Activated CD8-positive, alpha-beta memory T cell treated with anti-CD3 and anti-CD28 coated beads, Interleukin-2, amount 50 U/mL, for 48 hours (primary cell): ENCODE measurements at places on chromosomes 4 and X.

DNA sequence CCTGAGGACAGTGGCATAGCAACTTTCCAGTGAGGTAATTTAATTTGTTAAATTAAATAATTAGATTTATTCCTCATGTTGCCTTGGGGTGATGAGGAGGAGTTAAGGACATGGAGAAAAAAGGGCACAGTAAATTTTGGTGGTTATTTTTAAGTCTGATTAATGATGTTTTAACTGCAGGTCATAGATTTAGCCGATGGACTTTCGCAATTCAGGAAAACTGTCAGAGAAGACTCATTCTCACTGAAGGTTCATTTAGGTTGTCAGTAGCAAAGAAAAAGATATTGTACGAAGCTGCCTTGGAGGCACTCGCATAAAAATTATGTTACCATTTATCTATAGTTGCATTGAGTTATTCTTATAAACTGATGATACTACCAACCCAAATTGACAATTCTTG, 164.2 kb upstream of the PITX2 start:
- DNase-seq, result no peak

- no peak for DNase-seq
Observed at GRCh38 chrX:19609541-19609940, 94.2 kb upstream of the MAP3K15 start.

GRCh38 chrX:78957049-78957767, 12.0 kb downstream of the P2RY10 start:
- DNase-seq, result no peak

- DNase-seq, result no peak
Observed at GRCh38 chr4:174592985-174593335, 70.7 kb upstream of the HPGD start.

DNA sequence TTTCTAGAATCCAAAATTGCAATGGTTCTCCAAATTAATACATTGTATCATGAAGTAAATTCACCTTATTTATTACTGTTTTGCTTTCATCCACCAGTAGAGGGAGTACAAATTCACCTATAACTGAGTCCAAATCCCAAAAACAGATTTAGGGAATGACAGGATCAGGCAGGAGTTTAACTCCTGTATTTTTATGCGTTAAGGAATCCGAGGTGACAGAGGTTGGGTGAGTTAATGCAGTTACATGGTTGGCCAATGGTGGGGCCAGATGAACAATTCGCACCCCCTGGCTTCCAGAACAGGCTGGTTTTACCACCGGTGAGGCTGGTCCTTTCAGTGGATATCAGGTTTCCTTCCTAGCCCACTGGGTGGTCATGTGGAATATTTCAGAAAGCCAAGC, 82.4 kb downstream of the MTNR1A start:
- DNase-seq, result no peak

GRCh38 chrX:134688839-134689238, 30.6 kb upstream of the PLAC1 start:
- DNase-seq, result no peak

DNA sequence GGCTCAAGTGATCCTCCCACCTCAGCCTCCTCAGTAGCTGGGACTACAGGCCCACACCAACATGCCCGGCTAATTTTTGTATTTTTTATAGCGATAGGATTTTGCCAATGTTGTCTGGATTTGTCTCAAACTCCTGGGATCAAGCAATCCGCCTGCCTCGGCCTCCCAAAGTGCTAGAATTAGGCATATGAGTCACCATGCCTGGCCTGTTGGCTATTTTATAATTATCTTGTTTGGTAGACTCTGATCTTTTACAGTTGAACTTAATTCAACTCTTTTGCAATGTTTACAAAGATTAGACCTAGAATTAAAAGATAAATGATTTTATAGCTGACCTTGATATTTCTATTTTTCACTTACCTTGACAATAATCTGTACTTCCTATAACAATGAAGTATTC, 18.0 kb downstream of the DCK start:
- DNase-seq, result no peak

- DNase-seq, result no peak
Observed at GRCh38 chr4:184544788-184545409, 70.5 kb upstream of the IRF2 start.

GRCh38 chrX:46750889-46751288, 8.0 kb downstream of the SLC9A7 start:
- DNase-seq, result no peak

- DNase-seq, result no peak
Observed at GRCh38 chr4:8637456-8637984, 45.0 kb downstream of the CPZ start.

GRCh38 chrX:44062840-44063239, 89.7 kb upstream of the NDP start:
- DNase-seq, result no peak

DNA sequence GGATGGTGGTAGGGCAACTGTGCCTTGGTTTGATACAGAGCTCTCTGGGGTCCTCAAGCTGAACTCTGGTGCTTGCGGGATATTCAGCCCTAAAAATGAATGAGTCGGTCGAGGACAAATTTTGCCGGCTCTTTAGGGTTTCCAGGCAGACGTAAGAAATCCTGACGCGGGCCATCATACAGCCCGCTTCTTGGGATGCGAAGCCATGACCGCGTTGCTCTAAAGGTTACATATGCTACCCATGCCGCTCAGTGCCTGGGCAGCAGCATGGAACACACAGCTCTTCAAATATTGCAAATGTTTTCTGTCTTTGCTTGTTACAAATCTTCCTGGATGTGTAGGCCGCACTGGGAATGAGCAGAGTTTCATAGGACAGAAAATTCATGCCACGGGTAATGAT, 55.6 kb downstream of the NBDY start:
- no peak for DNase-seq

DNA sequence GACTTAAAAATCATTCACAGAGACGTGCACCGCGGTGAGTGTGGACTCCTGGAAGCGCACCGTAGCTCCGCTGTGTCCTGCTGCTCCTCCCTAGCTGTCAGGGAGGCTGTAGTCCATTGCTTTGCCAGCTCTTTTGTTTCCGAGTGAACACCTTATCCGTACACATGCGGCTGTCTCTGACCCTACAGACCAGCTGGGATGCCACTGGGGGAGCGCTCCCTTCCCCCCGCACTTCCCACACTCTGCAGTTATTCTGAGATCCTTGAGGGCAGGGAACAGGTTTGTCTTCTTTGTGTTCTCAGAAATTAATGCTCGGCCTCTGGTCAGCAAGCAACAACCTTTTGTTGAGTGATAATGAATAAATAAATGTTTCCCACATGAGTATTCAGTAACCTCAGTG, 33.7 kb upstream of the MSANTD1 start:
- DNase-seq, result no peak

DNA sequence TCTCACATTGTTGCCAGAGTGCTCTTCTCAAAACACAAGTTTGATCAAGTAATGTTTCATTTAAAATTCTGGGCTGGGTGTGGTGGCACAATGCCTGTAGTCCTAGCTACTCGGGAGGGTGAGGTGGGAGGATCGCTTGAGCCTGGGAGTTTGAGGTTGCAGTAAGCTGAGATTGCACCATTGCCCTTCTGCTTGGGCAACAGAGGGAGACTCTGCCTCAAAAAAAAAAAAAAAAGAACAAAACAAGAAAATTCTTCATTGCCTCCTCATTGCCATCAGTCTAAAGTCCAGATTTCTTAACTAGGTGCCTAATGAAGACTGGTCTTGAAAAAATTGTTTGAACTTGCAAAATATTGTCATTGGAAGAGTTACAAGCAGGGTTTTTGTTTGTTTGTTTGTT, 120.1 kb downstream of the MFAP3L start:
- no peak for DNase-seq

DNA sequence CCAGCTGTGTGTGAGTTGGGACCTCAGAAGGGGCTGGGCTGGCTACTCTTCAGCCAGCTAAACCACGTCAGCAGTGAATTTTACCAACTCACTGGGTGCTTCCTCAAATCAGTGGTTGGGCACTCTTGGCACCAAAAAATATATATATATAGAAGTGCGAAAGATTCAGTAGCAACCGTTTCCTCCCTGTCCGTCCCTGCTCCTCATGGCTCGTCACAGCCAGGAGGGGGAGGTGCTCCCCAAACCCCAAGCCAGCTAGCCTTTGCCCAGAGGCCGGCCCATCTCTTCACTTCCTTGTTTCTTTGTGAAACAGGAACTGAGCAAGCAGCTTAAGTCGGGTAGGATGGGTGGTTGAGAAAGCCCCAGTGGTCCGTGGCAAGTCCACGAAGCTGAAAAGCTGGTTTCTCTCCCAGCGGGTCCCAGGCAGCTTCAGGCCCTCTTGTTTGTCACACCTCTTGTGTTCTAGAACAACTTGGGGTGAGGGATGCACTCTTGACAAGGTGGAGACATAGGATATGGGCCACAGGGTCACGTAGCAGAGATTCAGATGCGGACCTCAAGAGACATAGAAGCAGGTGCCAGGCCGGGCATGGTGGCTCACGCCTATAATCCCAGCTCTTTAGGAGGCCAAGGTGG, 6.8 kb upstream of the SASH3 start:
- no peak for DNase-seq

- DNase-seq, result no peak
Observed at GRCh38 chr4:73070074-73070390, 516 bp upstream of the COX18 start.

GRCh38 chr4:34202154-34202553, 2042.2 kb downstream of the ARAP2 start:
- DNase-seq, result no peak

GRCh38 chr4:119656342-119656741, 27.7 kb upstream of the PDE5A start:
- DNase-seq, result no peak

GRCh38 chr4:183876268-183876934, 28.7 kb upstream of the STOX2 start:
- no peak for DNase-seq

GRCh38 chrX:45230410-45230809, 29.7 kb upstream of the DIPK2B start:
- no peak for DNase-seq

GRCh38 chr4:43758836-43759235, 689.8 kb downstream of the KCTD8 start:
- no peak for DNase-seq

GRCh38 chr4:165060938-165061337, 7.3 kb downstream of the TRIM75 start:
- DNase-seq, result no peak

DNA sequence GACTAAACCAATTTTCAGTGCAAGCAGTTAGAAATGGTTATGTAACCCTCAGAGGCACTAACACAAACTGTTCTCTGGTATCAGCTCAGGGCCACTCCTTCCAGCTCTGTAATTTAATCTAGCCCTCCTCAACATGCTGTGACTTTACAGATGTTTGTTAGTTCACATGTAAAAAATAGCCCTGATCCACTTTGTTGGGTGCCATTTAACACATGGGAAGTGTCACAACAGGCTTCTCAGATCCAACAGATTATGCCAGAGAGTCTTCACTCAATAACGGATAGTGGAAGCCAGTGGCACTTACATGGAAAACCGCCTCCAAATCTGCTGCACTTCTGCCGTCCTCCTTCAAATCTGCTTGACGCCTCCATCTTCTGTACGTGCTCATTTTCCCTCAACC, 51.6 kb downstream of the ATP8A1 start:
- no peak for DNase-seq

DNA sequence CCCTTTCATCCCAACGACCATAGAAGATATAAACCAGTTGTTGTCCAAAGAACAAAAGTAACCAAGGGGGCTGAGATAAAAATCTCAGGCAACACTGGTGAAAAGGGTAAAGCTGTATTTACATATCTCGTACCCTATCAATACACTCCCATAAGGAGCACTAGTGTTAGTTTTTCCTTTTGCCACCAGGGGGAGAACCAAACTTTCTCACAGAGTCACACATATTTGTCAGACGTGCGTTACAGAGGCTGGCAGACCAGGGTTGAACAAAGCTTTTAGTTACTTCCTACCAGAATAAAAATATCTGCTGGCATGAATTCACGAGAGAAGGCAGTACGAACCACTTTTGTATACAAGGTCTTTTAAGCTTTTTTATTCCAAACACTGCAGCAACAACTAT, 88.3 kb downstream of the AMELX start:
- DNase-seq, result no peak

- DNase-seq, result no peak
Observed at GRCh38 chr4:926538-926937, 5.6 kb downstream of the GAK start.

DNA sequence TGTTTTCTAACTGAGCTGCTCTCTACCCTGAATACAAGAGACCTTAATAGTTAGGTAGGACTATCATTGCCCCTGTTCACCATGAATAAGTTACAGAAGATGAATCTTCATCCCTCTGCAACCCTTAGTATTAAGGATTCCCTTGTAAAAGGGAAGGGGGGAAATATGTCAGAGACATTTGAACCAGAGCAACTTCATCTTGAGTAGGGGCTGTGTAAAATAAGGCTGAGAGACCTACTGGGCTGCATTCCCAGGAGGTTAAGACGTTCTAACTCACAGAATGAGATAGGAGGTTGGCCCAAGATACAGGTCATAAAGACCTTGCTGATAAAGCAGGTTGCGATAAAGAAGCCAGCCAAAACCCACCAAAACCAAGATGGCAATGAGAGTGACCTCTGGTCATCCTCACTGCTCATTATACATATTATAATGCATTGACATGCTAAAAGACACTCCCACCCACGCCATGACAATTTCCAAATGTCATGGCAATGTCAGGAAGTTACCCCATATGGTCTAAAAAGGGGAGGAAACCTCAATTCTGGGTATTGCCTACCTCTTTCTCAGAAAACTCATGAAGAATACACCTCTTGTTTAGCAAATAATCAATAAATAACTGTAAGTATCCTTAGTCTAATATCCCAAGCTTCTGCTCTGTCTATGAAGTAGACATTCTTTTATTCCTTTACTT, 19.5 kb upstream of the TMPRSS11B start:
- no peak for DNase-seq

DNA sequence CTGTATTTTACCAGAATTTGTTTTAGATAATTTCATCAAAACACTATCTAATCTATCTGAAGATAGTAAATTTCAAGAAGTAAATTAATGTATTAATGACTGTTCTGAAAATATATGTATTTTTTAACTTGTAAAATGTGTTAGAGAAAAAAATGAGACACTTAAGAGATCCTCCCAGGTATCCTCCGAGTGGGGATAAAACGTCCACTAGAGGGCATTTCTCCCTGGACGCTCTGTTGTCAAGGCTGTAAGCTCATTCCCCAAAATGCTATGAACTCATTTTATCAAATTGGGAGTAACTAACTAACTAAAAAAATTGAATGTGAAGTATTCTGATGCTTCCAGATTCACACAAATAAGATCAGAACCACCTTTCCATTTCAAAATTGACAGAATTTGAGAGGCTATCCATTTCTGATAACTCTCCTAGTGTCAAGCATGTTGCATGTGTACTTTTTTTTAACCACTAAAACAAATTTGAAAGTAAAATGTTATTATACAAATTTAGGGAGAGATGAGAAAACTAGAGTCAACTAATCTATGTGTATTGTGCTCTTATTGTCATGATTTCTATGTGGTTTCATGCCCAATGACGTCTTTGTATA, 337.3 kb upstream of the HS3ST1 start:
- DNase-seq, result no peak
